Foreskin fibroblast (primary cell): ENCODE measurements at places on chromosomes 16 and 17.

- DNase-seq, result no peak
Measured at GRCh38 chr17:6756425-6757031, 682 bp downstream of the XAF1 start.

DNA sequence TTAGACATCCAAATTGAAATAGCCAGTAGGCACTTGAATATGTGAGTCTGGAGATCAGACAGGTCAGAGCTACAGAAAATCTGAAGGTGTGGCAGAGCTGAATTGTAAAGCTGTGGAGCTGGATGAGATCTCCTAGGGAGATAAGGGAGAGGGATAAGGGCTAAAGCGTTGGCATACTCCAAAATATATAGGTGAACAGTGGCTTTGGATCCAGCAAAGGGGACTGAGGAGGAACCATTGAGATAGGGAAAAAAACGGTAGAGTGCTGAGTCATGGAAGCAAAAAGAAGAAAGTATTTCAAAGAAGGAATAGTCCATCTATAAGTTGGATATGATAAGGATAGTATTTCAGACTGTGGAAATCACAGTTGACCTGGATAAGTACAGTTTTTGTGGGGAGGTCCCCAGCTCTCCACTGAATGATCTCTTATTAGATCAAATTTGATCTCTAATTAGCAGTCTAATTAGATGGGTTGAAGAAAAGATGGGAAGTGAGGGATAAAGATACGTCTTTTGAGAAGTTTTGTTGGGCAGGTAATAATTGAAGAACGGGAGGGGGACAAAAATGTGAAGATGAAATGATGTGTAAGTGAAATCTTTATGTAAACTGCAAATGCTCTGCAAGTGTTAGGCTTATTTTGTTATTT lies 587 bp upstream of the DBF4B start:
- peak; percentile 5 for DNase-seq

DNA sequence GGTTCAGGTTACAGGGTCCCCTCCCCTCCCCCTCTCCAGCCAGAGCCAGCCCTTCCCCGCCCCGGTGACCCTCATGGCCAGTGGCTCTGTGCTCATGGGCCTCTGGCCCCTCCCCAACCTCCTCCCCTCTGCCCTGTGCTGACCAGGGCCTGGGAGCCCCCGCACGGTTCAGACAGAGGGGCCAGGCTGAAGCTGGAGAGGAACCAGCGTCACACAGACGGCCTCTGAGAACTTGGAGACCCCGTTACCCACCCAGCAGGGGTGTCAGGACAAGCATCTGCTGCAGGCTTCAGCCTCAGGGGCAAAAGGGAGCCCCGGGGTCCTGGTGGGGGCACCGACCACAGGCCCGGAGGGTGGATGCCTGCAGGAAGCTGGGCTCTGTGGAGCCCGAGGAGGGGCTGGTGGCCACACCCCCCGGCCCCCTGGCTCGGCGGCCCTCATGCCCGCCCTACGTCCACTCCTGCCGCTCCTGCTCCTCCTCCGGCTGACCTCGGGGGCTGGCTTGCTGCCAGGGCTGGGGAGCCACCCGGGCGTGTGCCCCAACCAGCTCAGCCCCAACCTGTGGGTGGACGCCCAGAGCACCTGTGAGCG lies at the start of gene WFIKKN1:
Gene WFIKKN1 (plus strand): TSS at position 171 of the 591 bp plus-strand sequence. CDS start 269 bp downstream, at position 440.
- no peak for DNase-seq

DNA sequence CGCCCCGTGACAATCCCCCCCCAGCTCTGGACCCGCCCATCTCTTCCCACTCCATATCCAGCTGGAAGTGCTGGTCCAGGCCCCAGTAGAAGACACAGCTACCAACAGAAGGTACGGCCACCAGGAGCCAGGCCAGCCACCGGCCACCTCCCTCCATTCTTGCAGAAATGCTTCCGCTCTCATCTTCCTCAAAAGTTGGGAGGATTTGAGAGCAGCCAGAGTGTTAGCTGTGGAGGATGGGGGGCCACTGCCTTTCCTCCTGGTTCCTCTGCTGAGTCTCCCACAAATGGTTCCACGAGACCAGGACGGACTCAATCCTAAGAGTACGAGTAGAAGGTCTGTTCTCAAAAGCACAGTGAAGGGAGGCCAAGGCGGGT lies 78.3 kb downstream of the GAS7 start:
- DNase-seq, result no peak

DNA sequence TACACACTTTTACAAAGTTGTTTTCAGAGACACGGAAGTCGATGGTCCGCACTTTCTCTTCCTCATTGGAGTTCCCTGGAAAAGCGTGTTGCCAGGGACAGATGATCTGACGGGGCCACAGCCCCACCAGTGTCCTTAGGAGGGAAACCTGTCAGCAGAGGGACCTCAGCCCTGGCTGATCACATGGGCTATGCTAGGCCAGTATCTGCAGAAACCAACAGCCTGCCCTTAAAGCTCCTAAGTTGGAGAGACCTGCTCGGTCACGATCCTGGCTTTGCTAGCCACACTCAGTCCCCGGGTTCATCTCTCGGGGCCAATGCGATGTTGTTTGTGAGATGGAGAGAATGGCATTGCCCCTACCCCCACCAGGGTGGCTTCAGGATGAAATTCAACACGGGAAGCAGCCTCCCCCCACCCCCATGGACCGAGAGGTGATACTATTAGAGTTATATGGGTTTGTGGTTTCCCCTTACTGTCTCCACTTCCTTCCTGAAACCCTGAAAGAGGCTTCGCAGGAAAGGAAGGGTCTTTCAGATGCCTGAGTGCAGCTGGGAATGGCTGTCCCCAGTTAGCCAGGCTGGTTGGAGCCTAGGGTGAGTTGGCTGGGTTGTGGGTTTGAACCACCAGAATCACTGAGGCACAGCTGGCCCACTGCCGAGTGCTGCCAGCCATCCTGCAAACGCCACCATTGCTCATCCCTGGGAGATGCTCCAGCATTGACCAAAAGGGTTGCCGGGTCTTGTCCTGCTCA lies 16.6 kb downstream of the RMI2 start:
- DNase-seq, result peak; percentile 33

- peak; percentile 84 for DNase-seq
Measured at GRCh38 chr17:56593646-56594319, at the start of gene NOG. Gene NOG (plus strand): TSS chr17:56593699. CDS start chr17:56594224, 525 bp downstream.

DNA sequence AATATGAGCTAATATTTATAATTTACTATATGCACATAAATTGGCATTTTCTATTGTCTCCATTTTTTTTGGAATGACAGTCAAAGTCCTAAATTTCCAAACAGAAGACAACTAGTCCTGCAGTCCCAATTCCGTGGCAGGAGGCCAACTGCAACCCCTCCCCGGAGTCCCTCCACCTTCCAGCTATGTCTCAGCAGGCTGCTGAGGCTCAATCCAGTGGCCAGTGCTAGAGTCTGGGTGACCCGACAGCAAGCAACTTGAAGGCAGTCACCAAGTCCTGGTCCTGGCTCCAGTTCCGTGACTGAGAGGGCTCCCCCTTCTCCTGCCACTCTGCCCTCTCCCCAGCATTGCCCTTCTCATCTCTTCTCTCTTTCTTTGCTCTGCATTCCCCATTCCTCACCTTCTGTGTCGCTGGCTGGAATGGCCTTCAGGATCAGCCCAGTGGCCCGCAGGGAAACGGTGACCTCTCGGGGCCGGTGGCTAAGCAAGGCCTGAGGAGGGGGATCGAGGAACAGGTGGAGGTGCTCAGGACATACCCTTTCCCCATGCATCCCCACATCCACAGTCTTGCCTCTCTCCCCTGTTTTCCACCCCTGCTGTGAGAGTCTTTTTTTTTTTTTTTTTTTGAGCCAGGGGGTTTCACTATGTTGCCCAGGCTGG lies 22.4 kb upstream of the MFSD6L start:
- no peak for DNase-seq

DNA sequence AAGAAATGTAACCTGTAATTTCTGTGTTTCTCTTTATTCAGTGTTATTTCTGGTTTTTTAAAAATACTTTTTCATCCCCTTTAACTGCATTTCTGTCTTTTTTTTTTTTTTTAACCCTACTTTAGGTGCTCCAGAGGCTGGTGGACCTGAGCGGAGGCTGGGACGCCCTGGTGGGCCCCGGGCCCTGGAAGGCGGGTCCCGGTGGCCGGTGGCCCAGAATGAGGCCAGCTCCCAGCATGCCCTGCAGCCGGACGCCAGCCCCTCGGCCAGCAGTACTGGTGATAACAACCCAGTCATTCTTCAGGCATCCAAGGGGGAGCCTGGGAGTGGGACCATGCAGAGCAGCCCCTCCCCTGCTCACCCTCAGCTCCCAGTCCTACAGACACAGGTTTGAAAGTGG lies 1.5 kb downstream of the SRCAP start:
- no peak for DNase-seq

DNA sequence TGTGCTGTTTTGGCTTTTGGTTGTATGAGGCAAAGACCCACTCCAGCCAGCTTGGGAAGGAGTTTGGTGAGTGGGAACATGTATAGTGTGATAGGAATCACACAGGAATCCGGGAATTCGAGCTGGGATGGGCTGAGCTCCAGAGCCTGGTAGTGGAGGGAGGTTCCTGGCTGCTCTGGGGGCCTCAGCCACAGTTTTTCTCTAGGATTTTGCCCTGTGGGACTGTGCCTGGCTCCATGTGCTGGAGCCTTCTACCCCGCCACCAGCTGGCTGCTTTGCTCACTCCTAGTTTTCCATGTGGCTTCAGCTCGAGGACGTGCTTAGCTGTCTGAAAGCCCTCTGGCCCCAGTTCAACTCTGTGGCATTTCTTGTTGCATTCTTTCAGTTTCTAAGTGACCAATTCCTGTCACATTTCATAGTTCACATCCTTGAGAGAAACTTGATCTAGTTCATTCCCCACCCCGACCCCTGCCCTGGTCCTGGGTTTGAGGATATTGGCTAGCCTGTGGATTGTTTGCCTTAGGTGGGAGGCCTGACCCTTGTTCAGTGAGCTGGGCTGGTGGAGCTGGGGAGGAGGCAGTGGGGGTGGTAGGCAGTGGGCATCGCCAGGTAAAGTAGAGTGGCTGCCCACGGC lies 5.0 kb downstream of the SEC14L1 start:
- DNase-seq, result peak; percentile 89

DNA sequence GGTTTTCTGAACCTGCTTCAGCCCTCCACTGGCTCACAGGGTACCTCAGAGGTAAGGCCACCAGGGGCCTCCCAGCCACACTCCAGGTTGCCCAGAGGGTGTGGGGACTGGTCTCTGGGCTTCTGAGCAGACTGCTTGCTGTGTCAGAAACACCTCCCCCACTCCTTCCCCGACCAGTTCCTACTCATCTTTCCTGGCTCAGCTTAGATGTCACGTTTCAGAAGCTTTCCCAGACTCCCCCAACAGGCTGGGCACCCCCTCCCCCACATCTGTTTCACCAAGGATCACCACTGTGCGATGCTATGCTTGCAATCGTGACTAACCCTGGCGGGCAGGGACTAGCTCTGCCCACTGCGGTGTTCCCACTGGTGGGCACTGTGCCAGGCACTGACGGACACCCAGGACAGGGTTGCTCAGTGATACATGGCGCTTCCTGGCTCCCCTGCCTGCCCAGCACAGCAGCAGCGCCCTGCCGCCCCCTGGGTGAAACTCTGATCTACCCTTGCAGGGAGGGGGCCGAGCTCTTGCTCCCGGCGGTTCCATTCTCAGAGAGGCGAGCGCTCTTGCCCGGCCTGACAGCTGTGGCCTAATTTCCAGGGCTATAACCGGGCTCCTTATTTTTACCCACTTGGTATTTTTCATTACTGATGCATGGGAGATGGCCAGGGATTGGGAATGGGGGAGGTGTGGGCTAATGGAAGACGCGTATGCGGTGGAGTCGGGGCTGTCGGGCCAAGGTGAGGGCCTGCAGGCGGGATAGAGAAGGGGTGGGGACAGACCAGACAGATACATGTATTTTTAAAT lies 29.4 kb upstream of the MTSS2 start:
- peak; percentile 98 for DNase-seq

DNA sequence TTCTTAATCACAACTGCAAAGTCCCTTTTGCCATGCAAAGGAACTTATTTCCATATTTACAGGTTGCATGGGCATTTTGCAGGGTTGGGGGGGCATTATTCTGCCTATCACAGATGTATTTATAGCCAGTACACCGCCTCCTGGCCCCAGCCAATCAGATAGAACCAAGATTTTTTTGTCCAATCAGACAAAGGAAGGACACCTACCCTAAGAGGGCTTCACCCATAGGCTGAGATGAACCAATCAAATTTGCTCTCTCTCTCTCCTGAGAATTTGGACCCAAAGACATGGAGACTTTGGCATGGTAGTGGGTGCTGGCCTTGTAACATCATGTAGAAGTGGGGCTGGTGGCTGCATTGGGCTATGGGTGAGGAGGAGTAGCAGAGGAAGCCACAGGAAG lies 3.9 kb upstream of the KCNG4 start:
- no peak for DNase-seq

DNA sequence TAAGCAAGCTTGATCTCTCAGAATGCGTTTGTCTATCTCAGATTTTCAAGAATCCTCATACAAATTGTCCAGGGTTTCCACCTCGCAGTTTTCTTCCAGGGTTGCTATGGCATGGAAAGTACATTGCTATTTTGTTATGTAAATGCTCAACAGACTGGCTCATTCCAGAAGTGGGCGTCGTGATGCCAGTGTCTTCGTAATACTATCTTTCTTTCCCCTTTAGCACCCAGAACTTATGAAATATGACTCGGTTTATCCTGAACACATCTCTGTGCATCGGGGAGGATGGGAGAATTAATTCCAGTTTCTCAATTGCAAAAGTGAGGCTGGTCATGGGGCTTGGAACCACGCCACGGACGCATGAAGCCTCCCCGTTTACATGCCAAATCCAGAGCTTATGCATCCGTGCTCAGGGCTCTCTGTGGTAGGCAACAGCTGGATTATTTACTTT lies 405.0 kb downstream of the WWOX start:
- DNase-seq, result no peak

- DNase-seq, result no peak
Measured at GRCh38 chr17:36501351-36501750, 14.9 kb downstream of the ZNHIT3 start.

DNA sequence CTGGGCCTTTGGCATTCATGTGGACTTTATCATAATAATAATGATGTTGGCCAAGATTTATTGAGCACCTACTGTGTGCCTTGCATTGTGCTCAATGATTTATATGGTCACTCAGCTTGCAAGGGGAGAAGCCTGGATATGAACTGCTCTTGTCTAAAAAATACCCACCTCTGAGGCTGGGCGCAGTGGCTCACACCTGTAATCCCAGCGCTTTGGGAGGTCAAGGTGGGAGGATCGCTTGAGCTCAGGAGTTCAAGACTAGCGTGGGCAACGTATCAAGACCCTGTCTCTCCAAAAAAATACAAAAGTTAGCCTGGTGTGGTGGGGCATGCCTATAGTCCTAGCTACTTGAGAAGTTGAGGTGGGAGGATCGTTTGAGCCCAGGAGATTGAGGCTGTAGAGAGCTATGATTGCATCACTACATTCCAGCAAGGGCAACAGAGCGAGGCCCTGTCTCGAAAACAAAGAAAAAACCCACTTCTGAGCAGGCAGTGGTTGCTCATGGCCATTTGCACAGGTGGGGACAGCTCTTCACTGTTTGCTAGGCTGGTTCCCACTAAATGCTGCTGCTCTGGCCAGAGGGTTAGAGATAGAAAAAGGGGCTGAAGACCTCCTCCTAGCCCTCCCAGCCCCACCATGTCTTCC lies 4.3 kb upstream of the ADGRG1 start:
- no peak for DNase-seq

GRCh38 chr17:59361386-59361785 lies 29.9 kb downstream of the YPEL2 start:
- peak; percentile 93 for DNase-seq

GRCh38 chr16:87045466-87046216 lies 271.6 kb downstream of the C16orf95 start:
- no peak for DNase-seq
